ENCODE measurements at places on chromosomes 16 and 17.

DNA sequence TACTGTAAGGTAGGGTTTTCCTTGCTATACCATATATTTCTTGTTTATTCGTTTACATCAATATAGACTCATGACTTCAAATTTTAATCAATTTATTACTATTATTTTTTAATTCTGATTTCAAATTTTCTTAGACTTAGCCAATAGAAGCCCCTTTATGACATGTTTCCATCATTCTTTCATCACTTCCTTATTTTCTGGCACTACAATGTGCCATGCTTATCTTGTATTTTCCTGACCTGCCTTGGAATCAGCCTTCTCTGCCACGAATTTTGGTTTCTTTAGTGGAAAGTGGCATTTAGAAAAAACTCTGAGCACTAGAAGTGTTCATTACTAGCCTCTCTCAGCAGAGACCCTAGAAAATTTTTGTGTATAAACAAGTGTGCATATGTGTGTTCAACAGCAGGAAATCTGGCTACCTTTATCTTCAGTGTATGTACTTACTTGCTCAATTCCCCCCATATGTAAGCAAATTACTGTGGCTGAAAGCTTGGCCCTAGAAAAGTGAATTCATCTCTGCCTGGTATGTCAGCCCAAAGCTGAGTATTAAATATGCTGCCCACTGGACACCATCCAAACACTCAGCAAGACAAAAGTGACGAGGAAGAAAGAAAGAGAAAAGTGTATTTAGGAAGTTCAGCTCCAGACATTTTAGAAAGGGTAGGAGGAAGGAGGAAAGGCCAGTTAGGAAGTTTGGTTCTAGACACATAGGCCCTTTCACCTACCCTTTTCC, 4.0 kb downstream of the STXBP4 start:
- DNase-seq = no peak

- no peak for DNase-seq
These were observed 40.6 kb downstream of the ELAC2 start for GRCh38 chr17:12977008-12977751.

GRCh38 chr16:50067290-50067853, 1.6 kb downstream of the HEATR3 start:
- DNase-seq = peak; percentile 57

DNA sequence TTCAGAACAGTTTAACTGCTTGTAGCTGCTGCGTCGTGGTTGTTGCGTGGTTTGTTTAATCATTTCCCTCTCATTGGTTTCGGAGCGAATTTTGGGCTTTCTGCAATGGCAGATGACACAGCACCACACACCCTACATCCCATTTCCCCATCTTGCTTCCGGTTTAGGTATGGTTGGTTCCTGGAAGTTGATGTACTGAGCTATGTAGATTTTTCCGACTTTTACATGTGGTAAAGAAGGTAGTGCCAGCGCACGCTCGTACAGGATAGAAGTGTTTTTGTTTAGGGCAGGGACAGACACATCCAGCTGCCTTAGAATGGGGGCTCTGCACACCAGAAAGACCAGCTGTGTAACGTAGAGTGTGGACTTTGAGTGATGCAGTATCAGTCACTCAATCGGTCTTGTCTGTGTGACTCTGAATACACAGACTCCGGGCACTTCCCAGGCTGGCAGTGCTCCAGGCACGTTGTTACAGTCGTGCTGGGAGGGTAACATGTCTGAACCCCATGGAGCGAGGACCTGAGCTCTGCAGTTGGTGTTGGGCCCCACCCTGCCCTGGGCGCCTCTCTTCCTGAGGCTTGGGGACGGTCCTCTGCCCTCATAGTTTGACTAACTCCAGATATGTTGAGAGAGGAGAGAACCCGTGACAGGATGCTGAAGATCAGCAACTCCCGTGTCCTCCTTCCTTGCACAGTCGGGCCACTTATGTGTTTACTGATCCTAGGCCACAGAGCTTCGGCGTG, 172.0 kb upstream of the CHMP6 start:
- no peak for DNase-seq

GRCh38 chr16:20865420-20866131, 34.6 kb downstream of the DCUN1D3 start:
- peak; percentile 17 for DNase-seq

GRCh38 chr17:51610155-51610554, 349.8 kb downstream of the UTP18 start:
- DNase-seq = no peak

- DNase-seq = no peak
These were observed 2.7 kb upstream of the KCNJ2 start for GRCh38 chr17:70166615-70167014.

DNA sequence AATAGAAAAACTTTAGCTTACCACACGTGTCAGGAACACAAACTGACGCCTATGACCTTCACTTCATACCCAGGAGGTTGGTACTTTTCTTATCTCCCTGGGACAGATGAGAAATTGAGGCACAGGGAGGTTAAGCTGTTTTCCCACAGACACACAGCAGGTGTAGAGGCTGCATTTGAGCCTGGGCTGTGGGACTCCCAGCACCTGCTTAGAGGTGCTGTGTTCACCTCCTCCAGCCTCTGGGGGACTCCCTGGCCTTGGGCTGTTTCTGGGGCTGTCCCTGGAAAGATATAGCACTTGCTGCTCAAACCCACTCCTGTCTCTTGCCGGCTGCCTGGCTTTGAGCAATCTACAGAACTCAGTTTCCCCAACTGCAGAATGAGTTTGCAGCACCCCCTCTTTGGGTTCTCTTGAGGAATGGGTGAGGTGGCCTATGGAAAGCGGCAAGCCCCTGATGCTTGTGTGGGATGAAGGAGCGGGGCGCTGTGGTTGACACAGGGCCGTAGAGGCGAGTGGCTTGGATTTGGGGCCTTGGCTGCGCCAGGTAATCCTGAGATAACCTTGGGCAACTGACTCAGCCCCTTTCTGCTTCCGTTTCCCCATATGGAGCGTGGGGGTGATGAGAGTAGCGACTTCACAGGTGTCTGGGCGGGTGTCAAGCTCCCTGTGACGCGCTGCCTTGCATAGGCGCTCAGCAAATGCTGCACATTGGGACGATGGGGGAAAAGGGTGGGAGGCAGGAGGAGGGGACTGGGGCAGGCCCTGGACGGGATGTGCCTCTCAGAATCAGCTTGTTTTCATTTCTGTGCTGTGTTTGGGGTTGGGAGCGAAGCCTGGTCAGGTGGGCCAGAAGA, 104.5 kb upstream of the CIBAR2 start:
- no peak for DNase-seq

GRCh38 chr17:29567304-29567553, 392 bp upstream of the ABHD15 start:
- no peak for DNase-seq

- no peak for DNase-seq
These were observed 84.2 kb downstream of the TMC6 start for GRCh38 chr17:78044280-78044835.

GRCh38 chr16:54647725-54648221, 282.9 kb upstream of the IRX5 start:
- peak; percentile 97 for DNase-seq

GRCh38 chr16:88408561-88409142, 25.9 kb downstream of the ZNF469 start:
- DNase-seq = no peak

DNA sequence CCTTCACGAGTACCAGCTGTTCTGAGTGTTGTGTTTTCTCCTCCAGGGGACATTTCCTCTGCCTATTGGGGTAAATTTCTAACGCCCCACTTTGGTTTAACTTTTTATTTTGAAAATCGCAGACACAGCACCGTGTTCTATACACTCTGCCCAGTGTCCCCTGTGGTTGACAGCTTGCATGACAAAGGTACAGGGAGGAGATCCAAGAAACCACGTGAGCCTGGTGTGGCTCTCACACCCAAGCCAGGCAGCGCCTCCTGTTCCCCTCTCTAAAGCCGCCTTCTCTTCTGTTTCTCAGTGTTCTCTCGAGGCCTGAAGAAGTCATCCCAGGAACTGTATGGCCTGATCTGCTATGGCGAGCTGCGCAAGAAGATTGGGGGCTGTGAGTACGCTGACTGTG, 25.4 kb downstream of the CRAMP1 start:
- no peak for DNase-seq

DNA sequence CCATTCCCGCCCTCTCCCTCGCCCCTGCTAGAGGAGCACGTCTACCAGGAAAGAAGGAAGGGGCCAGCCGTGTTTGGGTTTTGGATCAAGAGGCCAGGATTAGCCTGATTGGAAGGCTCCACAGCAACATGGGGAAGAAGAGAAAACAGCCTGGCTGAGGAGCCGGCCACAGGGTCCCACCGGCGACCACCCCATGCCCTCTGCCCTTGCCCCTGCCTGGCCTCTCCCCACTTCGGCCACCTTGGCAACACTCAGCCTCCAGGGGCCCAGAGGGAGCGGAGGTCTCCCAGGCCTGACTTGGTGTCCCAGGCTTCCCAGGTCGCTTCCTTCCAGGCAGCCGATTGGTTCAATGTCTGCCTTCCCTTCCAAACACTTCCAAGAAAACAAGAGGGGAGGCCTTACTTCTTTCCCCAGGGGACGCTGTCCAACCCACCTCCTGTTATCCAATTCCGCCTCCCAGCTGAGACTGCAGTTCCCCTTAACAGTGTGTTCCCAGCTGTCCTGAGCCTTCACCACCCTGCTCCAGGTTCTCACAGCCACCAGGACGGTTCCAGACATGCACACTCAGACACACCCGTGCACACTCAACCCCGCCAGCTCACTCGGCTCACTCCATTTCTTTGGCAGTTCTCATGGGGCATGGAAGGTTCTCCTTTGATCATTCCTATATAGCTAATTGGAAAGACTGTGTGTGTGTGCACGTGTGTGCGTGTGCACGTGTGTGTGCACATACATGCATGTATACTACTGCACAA, 65.4 kb downstream of the RBFOX3 start:
- DNase-seq = no peak

DNA sequence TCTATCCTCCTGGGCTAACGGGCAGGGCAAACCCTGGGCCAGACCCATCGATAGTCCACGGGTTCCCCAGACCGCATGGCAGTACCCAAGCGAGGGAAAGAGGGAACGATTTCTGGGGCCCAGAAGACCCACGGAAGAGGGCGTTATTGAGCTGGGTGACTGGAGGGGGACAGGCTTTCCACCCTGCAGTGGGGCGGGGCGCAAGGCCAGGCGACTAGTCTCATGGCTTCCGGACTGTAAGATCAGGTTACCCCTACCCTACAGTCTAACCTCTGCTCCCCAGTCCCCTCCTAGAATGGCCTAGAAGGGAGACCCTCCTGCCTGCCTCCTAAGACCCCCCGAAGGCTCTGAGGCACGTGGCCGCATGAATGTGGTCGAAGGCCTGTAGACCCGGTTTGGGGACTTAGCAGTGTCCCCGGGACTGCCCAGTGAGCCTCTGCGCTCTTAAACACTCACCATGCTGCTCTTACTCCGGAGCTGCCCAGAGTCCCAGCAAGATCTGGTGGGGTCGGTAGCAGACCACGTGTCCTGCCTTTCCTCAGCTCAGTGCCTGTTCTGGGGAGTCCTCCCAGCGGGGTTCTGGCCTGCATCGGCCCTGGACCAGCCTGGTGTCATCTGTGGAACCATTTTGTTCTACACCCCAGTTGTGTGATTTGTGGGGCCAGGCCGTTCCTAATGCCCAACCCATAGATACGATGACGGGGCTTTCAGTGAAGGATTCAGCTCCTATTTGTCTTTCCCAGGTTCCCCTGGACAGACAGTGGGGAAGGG, 13.2 kb upstream of the AURKB start:
- peak; percentile 63 for DNase-seq

- DNase-seq = no peak
These were observed 15.5 kb upstream of the CRISPLD2 start for GRCh38 chr16:84804326-84804725.

- no peak for DNase-seq
These were observed 17.6 kb downstream of the LPCAT2 start for GRCh38 chr16:55526441-55526840.

GRCh38 chr16:57509231-57509923, 23.1 kb upstream of the DOK4 start:
- DNase-seq = no peak

DNA sequence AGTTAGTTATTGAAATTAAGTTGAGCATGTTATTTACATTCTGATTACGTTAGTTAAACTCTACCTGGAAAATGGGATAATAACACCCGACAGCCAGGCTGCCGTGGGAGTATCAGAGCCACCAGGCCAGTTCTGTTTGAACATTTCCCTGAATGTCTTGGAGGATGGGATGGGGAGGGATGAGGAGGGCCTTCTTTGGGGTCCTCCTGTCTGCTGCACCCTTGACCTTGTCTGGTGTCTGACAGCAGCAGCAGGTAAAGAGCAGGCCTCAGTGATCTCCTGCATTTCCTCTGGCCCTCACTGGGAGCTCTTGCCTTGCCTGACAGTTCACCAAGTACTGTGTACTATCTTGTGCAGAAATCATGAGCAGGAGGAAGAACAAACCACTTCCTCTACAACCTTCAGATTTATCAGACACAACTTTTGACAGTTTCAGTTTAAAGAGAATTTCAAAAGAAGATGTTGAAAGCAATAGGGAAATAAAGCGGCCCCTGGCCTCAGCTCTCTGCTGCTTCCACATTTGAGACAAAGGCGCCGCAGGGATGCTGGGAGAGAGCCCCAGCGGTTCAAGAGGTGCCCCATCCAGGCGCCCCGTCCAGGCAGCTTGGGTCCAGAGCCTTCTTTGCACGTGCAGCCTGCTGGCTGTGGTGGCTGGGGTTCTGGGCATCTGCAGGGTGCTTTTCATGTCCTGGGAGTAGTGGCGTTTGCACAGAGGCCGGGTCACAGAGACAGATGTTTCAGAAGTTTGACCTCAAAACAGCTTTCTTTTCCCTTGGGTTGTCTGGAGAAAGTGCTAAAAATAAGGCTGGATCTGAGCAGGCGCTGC, 25.3 kb downstream of the CMIP start:
- DNase-seq = no peak

DNA sequence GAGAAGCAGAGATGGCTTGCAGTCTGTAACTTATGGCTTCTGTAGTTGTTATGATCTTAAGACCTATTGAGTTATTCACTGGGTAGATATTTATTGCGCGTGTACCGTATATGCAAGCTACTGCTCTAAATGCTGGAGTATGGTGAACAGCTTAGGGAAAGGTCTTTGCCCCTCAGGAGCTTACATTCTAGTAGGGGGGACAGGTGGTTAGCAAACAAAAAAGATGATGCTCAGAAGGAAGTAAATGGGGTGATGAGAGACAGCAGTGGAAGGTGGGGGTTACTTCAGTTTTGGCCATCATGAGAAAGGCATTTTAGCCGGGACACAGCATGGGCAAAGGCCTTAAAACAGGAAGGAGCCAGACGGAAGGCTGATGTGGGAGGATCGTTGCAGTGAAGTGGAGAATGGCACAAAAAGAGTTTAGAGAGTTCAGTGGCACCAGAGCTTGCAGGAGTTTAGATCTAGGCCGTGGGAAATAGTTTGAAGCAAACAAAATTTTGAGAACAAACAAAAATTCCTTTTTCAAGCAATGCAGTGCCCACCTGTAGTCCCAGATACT, 2.1 kb downstream of the ARMC7 start:
- DNase-seq = no peak

DNA sequence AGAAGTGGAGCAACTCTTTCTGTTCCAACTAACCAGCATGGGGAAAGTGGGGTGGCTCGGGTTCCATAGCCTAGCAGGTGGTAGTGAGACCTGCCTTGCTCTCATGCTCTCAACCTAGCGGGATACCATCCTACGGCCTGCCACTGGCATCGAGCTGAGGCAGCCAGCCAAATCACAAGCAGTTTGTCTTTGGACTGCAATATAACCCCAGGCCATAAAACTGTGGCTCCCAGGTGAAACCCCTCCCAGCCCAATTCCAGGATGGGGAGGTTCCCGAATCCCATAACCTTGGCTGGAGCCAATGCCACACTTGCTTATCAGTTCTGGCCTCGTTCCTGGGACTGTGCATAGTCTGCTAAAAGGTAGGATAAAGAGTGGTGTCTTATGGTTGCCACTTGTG, 155.8 kb upstream of the NETO2 start:
- DNase-seq = no peak

- DNase-seq = no peak
These were observed 252.9 kb upstream of the RPL38 start for GRCh38 chr17:73950593-73950914.

- DNase-seq = no peak
These were observed 258.4 kb upstream of the SDK2 start for GRCh38 chr17:73902416-73903181.
